Endothelial cell of umbilical vein (primary cell): ENCODE measurements at places on chromosomes 5 and 9.

DNA sequence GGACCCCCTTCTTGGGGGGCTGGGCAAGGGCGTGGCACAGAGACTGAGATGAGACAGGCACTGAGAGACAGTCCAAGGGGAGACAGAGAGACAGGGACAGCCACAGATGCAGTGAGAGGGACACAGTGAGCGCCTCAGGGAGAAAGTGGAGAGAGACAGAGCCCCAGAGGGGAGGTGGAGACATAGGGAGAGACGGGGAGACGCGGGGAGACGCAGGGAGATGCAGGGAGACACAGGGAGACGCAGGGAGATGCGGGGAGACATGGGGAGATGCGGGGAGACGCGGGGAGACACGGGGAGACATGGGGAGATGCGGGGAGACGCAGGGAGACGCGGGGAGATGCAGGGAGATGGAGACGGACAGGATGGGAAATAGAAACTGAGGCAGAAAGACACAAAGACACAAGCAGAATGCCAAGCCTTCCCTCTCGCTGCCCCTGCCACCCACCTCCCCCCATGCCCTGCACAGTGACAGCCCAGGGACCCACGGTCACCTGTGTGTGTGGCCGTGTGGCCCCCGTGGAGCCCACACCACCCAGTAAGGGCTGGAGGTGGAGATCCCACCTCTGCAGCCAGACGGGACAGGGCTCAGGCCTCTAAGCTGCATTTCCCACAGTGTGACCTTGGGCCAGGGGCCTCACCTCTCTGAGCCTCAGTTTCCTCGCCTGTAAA is 8.8 kb downstream of the FIBCD1 start:
- peaks cover 7% of the 10 kb centered on the region for H3K4me1 ChIP-seq
- H3K27ac ChIP-seq: no peak overlapping the region
- H3K4me3 ChIP-seq: no peak overlapping the region
- no peaks in the 10 kb centered on the region for H3K36me3 ChIP-seq

DNA sequence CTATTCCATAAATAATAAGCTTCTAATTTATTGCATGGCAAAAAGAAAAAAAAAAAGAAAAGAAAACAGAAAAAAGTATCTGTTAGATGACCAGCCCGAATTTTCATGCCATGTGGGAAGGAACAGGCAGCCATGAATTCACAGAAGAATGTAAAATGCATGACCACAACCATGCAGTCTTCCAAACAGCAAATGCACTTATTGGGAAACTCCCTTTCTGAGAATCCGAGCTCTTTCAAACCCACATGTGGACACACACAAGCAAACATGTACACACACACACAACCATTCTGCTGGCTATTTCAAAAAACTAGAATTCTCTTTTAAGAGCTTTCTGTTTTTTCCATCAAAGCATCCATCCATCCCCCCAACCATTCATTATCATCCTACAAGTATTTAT is 236.1 kb downstream of the DNAH5 start:
- H3K36me3 ChIP-seq: no peaks in the 10 kb centered on the region
- no peaks in the 10 kb centered on the region for H3K4me1 ChIP-seq
- no peak overlapping the region for H3K4me3 ChIP-seq
- no peak overlapping the region for H3K27ac ChIP-seq
- H3K27me3 ChIP-seq: no peaks in the 10 kb centered on the region
- DNase-seq: no peak

DNA sequence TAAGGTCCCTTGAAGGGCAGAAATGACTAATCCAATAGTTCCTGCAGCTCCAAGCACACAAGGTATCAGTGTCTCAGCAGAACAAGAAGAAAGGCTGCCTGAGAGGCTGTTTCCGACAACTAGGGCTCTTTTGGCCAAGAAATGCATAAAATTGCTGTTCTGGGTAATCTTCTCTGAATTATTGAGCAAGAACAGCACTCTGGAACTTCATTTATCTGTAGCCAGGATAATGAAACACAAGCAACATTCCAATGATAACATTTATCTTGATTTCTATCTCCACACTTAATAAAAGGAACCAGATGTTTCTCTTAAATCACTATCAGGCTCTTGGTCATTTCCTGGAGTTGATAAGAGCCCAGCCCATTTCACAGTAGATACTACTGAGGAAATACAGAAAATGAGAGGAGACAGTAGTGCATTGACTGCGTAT is 17.0 kb upstream of the AUH start:
- H3K4me3 ChIP-seq: no peak overlapping the region
- peak; percentile 89 for DNase-seq
- H3K27ac ChIP-seq: no peak overlapping the region

DNA sequence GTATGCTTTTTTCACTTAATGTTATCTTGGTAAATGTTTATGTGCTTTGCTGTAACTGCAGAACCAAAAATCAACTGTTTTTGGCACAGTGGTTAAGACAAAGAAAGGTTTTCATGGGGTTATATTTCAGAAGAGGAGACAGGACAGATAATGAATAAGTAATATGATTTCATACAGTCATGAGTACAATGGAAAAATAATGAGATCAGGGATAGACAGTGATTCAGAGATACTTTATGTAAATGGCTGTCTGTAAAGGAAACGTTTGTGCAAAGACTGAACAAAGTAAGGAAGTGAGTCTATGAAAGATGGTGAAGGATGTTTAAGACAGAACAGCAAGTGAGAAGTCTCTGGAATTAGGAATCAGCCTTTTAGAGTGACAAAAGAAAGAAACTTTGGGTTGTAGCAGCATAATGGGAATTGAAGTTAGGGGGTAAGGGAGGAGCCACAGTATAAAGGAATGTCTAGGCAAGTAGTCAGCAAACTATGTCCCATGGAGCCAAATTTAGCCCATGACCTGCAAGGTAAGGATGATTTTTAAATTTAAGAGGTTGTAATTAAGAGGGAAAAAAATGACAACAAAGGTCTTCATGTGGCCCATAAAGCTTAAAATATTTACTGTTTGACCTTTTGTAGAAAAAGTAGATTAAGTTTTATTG is 55.0 kb downstream of the TNPO1 start:
- no peaks in the 10 kb centered on the region for H3K27me3 ChIP-seq
- peaks cover 45% of the 10 kb centered on the region for H3K36me3 ChIP-seq
- peak overlapping the region; percentile 92 for H3K27ac ChIP-seq

DNA sequence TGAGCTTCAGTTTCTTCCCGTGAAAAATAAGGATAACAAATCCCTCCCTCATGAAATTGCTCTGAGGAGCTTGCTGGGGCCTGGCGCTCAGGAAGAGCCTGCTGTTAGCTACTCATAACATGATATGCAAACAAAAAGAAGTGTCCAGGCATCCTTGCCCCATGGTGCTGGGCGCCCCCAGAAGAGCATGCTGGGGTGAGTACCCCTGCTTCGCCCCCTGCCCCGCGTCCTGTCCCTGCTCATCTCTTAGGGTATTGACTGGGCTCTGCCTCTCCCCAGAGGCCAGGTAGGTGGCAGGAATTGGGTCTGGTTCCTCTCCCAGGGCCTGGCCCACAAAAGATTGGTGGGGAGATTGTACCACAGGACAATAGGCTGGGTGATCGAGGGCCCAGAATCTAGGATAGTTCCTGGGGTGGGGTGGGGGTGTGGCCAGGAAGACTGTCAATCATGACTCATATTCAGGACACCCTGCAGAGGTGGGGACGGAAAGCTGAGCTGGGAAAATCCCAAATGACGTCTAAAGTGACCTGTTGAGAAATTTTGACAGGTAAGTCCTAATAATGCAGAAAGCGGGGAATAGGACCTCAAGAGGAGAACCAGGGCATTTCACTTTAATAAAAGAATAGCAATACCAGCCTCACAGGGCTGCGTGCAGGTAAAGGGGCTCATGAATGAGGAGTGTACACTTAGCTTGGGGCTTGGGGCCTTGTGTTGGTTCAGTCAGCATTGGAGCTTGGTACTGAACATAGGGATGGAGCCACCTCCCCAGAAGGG is 8.9 kb downstream of the PITX1 start:
- DNase-seq: no peak
- no peaks in the 10 kb centered on the region for H3K4me1 ChIP-seq
- H3K4me3 ChIP-seq: no peak overlapping the region
- no peaks in the 10 kb centered on the region for H3K36me3 ChIP-seq
- H3K27me3 ChIP-seq: peaks cover 50% of the 10 kb centered on the region
- H3K27ac ChIP-seq: no peak overlapping the region

DNA sequence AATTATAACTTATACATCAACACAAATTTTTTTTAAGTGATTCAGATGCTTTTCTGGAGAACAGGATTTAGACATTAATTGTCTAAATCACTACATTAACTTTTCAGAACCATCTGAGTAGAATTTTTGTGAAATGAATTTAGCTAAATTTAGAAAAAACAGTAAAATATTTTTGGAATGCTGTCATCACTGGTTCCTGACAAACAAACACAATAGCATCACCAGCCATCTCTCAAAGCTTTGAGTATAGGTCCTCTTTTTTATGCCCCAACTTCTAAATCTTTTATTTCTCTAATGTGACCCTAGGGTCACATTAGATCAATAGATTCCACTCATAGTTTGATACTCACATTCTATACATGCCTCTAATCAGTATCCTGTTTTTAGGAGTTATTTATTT is 104.6 kb downstream of the PRR16 start:
- no peak for DNase-seq
- H3K4me1 ChIP-seq: no peaks in the 10 kb centered on the region
- H3K4me3 ChIP-seq: no peak overlapping the region
- H3K36me3 ChIP-seq: no peaks in the 10 kb centered on the region
- no peak overlapping the region for H3K27ac ChIP-seq

- H3K36me3 ChIP-seq: no peaks in the 10 kb centered on the region
- no peak for DNase-seq
- H3K4me3 ChIP-seq: no peak overlapping the region
- peak overlapping the region; percentile 62 for H3K27ac ChIP-seq
Measured at GRCh38 chr5:132425009-132425937, 55.8 kb downstream of the SLC22A5 start.

DNA sequence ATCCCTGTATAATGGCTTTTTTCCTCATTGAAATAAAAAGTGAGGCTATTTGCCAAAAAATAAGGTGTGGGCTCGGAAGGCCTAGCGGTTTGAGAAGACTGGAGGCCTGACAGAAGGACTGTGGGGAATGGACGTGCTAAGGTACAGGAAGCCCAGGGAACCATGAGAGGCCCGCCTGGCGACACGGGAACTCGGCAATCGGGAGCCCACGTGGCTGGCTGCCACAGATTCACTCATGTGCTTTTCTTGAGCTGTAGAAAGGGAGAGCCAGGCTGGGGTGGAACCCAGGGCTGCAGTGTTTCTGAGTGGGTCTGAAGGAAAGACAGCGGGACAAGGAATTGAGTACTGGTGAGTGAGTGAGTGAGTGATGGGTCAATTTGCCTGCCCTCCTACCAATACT is 11.9 kb upstream of the DDX41 start:
- H3K27me3 ChIP-seq: no peaks in the 10 kb centered on the region
- H3K36me3 ChIP-seq: peaks cover 15% of the 10 kb centered on the region
- H3K4me3 ChIP-seq: no peak overlapping the region
- DNase-seq: no peak
- H3K27ac ChIP-seq: no peak overlapping the region

GRCh38 chr5:168793841-168794837 is 215.0 kb upstream of the PANK3 start:
- DNase-seq: peak; percentile 4
- H3K27ac ChIP-seq: no peak overlapping the region
- no peak overlapping the region for H3K4me3 ChIP-seq
